ENCODE measurements at places on chromosomes 4 and X. TPM values are rescaled to one million over a fixed set of nuclear protein-coding genes. Genes with fewer than 3 reads are reported as not detected.

- DNase-seq, result no peak
These were observed 392.3 kb upstream of the GALNT7 start for GRCh38 chr4:172776203-172776861.

DNA sequence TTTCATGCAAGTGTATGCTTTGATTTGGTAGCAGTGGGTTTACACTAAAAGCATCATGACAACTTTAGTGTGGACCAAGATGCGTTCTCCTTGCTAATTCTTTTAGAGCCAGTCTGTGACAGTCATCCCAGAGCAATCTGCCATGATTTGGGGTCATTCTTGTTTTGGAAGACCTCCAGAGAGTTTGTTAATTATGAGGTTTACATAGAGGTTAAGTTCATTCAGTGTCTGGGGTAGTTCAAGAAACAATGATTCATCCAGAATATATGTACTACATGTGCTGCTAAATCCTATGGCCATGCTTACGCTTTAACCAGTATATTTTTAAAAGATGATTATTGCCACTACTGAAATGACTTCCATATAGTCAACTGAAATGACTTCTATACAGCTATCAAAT is 328.5 kb upstream of the AGA start:
- no peak for DNase-seq

DNA sequence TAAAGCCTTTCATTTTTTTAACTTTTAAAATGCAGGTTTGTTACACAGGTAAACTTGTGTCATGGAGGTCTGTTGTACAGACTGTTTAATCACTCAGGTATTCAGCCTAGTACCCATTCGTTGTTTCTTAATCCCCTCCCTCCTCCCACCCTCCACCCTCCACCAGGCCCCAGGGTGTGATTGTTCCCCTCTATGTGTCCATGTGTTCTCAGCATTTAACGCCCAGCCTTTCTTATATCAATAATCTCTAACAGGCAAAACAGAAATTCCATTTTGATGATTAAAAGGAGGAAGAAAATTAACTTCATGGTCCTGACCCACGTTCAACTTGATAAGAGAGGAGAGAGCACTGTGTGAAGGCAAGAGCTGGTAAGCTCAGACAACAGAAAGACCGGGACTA is 75.1 kb downstream of the TSPAN5 start:
- DNase-seq, result no peak

The FNIP2 gene
- total RNA-seq, result 14.4 TPM

The SMIM10 gene
- 3.8 TPM for total RNA-seq

The EXOC1L gene
- not detected for total RNA-seq

- DNase-seq, result no peak
These were observed 23.2 kb upstream of the ANOS1 start for GRCh38 chrX:8755116-8755515.

The AKAP17A gene
- total RNA-seq, result 23.3 TPM

DNA sequence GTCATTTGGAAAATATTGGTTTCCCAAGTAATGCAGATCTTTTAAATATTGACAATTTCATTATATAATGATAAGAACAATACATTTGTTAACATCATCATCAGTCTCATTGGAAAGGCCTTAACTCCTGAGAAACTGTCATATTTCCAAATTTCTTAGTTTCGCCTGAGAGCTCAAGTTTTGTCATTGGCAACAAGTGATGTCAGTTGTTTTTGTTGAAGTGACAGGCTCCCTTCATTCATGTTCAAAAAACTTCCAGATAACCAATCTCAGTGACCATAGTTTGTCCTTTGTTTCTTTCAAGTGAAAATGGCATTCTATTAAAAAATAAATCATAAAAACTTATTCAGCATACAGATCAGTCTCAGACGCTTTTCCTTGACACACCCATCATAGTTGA is 71.8 kb downstream of the HMGB2 start:
- DNase-seq, result no peak

GRCh38 chr4:146232131-146232722 is 17.9 kb downstream of the REELD1 start:
- no peak for DNase-seq

The ARHGAP36 gene
- total RNA-seq, result not detected

The PCDH18 gene
- total RNA-seq, result 255 TPM

- DNase-seq, result no peak
These were observed 28.4 kb upstream of the UVSSA start for GRCh38 chr4:1318488-1319213.

GRCh38 chr4:133544097-133544496 is 395.0 kb downstream of the PCDH10 start:
- DNase-seq, result no peak

DNA sequence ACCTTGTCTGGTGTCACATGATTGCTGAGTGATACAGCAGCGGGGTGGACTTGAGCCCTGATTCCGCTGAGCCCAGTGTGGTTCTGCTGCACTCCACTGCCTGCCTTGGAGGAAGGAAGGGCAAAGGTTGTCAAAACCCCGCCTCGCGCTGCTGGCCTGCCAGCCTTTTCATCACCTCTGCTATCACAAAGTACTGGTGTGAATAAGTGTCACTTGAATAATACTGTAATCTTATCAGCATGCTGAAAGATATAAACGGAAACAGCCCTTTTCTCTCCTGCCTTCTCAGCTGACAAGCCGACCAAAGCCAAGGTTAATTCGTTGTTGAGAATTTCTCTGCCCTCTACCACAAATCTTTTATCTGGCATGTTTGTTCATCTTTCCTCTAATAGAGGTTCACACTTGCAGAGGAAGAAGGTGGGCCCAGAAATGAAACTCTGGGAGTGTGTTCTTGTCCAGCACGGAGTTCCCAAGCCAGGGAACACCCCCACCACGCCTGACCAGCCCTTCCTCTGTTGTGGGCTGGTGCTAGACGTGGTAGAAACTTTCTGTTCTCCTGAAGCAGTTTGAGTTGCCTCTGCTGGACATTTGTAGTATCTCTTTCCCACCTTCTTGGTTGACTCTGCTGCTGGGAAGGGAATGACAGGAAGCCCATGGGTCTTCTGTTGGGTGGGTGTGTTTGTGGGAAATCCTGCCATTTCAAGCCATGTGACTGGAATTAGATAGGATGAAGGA is 21.5 kb downstream of the FHDC1 start:
- DNase-seq, result no peak

- peak; percentile 71 for DNase-seq
These were observed 23.5 kb upstream of the SYNPO2 start for GRCh38 chr4:118865091-118865708.

DNA sequence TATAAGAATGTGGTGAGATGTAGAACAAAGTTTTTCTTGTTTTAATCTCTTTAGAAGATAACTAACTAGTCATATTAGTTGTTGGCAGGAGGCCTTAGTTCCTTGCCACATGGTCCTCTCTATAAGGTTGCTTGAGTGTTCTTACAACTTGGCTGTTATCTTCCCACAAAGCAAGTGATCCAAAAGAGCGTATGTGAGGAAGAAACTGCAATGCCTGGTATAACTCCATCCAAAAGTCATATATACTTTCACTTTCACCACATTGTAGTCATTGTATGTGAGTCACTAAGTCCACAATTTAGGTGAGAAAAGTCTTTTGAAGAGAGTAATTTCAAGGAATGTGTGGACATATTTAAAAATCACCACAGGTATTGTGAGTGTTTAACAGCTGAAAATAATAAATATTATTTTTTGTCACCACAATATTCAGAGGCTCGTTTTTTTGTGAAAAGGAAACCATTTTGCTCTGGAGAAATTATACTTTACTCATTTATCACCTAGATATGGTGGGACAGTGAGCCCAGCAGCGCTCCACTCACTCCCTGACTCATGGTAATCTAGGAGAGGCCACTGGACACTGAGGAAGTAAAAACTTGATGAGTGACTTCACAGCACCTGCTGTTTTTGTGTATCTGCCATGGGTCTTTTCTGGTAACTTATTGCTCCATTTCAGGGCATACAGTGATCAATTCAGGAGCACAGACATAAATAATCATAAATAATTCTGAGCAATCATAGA is 369.4 kb upstream of the NDST3 start:
- no peak for DNase-seq

GRCh38 chr4:8285976-8286718 is 16.6 kb downstream of the HTRA3 start:
- no peak for DNase-seq

DNA sequence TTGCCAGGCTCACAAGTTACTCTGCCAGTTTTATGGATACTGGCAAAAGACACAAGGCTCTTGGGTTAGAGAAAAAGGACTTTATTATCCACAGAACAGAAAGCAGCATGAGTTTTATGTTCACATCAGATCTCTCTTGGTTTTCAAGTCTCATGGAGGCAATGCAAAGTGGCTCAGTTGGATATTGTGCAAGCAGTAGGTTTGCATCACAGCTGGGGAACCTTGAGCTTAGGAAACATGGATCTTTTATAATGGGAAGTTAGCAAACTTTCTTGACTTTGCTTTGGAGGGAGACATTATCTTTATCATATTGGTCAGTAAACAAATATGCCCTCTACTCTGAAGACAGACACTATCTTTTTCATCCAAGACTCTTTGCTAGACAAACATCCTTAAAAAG is 109.2 kb upstream of the GRPR start:
- no peak for DNase-seq

The CACNA1F gene
- not detected for total RNA-seq

The MGST2 gene
- 7.5 TPM for total RNA-seq

The LPAR4 gene
- not detected for total RNA-seq

- peak; percentile 39 for DNase-seq
These were observed 214.9 kb upstream of the RPS6KA3 start for GRCh38 chrX:20481632-20482031.

DNA sequence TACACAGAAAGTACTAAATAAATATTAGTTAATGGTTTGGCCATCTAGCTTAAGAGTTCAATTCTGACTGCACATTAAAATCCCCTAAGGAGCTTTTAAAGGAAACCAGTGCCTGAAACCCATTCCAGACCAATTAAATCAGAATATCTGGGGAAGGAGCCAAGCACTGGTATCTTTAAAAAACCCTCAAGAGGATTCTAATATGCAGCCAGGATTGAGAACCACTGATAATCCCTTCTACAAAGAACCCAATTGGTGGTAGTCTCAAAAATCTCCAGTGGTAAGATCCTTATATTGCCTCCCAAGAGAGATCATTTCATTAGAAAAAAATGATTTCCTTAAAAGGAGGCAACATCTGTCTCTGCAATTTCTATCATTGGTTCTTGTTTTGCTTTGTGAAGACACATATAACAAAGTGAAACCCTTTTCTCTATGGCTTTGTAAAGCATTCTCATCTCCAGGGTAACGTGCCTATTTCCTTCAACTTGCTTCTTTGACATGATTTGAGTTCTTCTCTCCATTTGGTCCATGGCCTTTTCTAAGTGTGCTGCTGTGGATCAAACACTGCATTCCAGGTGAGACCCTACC is 3.5 kb downstream of the GPR34 start:
- peak; percentile 40 for DNase-seq

GRCh38 chr4:2006956-2007653 is 1.7 kb downstream of the NELFA start:
- no peak for DNase-seq

- no peak for DNase-seq
These were observed 247.9 kb upstream of the GALNTL6 start for GRCh38 chr4:171565130-171565788.

- no peak for DNase-seq
These were observed 273.3 kb downstream of the TRIML1 start for GRCh38 chr4:188412499-188412898.

The MAGEB17 gene
- total RNA-seq, result not detected

DNA sequence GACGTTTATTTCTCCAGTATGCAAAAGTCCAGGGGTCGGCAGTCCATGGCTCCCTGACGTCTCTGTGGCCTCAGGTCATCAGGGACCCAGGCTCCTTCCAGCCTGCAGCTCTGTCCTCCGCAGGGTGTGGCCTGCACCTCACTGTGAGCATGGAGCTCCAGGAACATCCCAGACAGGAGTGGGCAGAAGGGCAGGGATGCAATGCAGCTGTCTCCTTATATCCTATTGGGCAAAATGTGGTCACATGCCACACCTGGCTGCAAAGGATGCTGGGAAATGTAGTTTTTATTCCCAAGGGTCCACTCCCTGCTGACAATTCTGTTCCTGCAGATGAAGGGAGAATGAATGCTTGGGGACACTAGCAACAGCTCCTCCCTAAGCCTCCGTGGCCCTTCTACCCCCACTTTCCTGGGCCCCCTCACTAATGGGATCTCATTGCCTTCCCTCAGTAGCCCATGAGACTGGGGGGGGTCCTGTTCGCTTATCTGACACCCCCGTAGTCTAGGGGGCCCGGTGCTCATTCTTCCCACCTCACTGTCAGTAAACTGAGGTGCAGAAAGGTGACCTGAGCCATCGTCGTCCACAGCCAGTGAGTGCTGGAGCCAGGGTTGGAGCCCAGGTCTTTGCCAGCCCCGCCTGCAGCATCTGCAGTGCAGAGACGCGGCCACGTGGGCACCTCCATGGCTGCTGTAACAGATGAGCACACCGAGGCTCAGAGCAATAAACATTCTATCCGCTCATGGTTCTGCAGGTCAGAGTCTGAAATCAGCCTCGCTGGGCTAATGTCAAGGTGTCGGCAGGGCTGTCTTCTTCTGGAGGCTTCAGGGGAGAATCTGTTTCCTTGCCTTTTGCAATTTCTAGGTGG is 5.9 kb upstream of the GRPEL1 start:
- peak; percentile 65 for DNase-seq

The ITIH6 gene
- not detected for total RNA-seq

DNA sequence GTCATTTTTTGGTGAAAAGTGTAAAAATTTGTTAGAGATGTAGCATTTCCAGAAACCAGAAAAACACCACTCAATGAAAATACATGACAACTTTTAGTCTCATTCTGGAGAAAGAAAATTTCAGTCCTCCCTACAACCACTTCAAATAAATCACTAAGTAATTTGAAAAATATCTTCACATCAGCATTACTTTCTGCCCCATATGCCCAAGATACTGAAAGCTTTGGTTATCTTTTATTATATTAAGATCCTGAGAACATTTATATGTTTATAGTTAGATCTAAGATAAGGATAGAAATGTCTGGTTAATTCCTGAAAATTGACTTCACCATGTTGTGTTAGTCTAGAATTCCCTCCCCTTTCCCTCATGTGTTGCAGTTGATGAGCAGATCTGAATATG is 119.0 kb downstream of the ADGRL3 start:
- no peak for DNase-seq

The CENPVL3 gene
- not detected for total RNA-seq

DNA sequence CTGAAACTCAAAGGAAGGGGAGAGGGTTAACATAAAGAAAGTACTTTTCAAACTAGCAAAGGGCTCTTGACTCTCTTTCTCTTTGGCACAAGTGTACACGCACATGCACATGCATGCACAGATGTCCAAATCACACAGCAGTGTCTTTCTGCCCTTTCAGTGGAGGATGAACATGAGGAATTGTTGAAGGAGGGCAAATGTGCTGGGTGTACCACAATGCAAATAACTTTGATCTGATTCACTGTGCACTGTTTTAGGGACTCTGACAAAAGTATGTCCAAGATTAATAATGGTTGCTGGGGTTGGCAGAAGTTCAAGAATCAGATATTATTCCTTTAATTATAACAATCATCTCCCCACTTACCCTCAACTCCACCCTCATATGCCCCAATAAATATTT is 93.8 kb downstream of the GPC4 start:
- peak; percentile 1 for DNase-seq

- DNase-seq, result no peak
These were observed 47.8 kb upstream of the DDX53 start for GRCh38 chrX:22952010-22952409.

The TKTL2 gene
- total RNA-seq, result not detected

The TNIP3 gene
- 1.4 TPM for total RNA-seq
